ENCODE measurements at places on chromosomes 3 and 15.

DNA sequence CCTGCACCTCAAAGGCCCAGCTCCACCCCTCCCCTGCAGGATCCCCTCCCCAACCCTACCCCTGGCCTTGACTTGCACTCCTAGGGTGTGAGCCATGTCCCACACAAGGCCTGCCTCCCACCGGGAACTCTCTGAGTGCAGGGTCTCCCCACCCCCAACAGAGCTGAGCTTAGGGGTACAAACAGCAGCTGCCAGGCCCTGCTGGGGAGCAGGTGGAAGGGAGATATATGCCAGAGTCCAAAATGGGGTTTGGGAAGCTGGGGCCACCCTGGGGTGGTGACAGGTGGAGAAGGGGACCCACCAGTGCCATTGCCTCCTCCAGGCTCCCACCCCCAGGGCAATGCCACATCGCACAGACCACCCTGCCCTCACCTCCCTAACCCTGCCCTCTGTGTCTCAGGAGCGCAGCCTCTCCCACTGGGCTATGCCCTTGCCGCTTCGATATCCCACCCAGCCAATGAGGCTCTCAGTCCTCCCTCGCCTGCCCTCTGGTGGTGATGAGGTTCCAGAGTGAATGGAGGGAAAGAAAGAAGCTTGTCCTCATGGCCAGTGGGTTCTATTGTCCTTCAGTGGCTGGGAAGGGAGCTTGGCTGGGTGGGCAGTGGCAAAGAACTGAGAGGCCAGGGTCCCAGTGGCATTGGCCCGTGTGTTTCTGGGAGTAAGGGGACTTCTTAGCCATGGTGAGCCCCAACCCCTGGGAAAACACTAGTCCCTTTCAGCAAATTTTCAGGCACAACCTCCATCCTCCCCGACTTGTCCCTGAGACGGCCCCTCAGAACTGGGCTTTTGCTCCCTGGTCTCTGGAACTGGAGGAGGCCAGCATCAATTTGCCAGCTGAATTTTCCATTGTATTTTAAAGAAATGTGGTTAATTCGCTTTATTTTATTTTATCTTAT is 46.8 kb downstream of the CYP11A1 start:
- DNase-seq, result no peak

- no peak for DNase-seq
Observed at GRCh38 chr3:21893242-21893641, 142.2 kb upstream of the ZNF385D start.

DNA sequence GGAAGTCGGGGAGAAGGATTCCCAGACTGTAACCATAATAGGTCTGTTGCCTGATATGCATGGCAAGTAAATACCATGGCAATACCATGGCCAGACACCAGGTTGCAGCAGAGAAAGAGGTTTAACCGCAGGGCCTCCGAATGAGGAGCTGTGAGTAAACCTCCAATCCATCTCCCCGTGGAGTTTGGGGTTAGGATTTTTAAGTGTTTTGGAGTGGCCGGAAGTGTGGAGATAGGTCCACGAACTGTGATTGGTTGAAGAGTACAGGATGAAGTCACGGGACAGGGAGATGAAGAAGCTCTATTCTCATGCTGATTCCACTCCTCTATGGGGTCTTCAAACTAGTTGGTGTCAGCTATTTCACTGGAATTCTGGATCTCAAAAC is 127.9 kb downstream of the ST8SIA2 start:
- DNase-seq, result peak; percentile 55

DNA sequence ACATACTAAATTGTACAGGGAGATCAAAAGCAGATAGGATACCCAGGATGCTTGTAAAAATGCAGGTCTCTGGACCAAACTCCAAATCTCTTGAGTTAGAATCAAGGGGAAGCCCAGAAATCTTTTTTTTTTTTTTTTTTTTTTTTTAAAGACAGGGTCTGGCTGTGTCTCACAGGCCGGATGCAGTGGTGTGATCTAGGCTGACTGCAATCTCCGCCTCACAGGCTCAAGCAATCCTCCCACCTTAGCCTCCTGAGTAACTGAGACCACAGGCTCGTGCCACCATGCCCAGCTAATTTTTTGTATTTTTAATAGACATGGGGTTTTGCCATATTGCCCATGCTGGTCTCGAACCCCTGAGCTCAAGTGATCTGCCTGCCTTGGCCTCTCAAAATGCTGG is 373.5 kb downstream of the SHQ1 start:
- no peak for DNase-seq

GRCh38 chr15:78630886-78631633 is 9.9 kb downstream of the CHRNB4 start:
- no peak for DNase-seq

- no peak for DNase-seq
Observed at GRCh38 chr3:176904506-176904905, 292.8 kb downstream of the TBL1XR1 start.

- no peak for DNase-seq
Observed at GRCh38 chr3:9598783-9599387, 45.3 kb upstream of the LHFPL4 start.

GRCh38 chr3:105857601-105858000 is 11.2 kb downstream of the CBLB start:
- no peak for DNase-seq

GRCh38 chr15:35290301-35290721 is 205.2 kb upstream of the NANOGP8 start:
- no peak for DNase-seq

- peak; percentile 84 for DNase-seq
Observed at GRCh38 chr15:85412956-85413854, 32.8 kb downstream of the AKAP13 start.

- DNase-seq, result no peak
Observed at GRCh38 chr3:151630938-151631441, 102.7 kb upstream of the AADACL2 start.

- DNase-seq, result no peak
Observed at GRCh38 chr3:100637197-100637631, 27.8 kb downstream of the ADGRG7 start.

- DNase-seq, result no peak
Observed at GRCh38 chr15:89615135-89615534, 39.9 kb downstream of the TICRR start.

GRCh38 chr15:72155003-72155621 is 36.9 kb downstream of the SENP8 start:
- no peak for DNase-seq

DNA sequence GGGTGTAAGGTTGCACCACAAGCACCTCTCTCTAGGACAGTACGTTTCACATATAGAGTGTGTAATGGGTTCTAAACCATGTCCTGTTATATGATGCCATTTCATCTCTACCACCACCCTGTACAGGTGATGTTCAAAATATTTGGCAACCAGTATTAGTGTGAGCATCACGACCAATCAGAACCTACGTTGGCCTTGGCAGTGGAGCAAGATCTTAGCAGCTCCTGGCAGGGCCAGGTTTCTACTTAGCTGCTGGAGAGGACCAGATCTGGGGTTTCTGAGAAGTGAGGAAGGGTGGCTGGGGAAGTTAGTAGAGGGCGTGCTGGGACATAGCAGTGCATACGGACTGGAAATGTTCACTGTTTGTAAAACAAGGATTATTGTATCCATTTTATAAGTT is 23.1 kb upstream of the MITF start:
- DNase-seq, result no peak

- no peak for DNase-seq
Observed at GRCh38 chr3:101379658-101380376, 59.4 kb upstream of the IMPG2 start.

GRCh38 chr3:196339493-196340254 is 1.5 kb upstream of the TM4SF19 start:
- peak; percentile 3 for DNase-seq

Data from smooth muscle cell of the brain vasculature (primary cell).